ENCODE measurements at places on chromosomes 2 and 18. TPM values are rescaled to one million over a fixed set of nuclear protein-coding genes. Genes with fewer than 3 reads are reported as not detected.

GRCh38 chr2:118993392-118993752 lies 51.4 kb downstream of the MARCO start:
- no peak for DNase-seq

DNA sequence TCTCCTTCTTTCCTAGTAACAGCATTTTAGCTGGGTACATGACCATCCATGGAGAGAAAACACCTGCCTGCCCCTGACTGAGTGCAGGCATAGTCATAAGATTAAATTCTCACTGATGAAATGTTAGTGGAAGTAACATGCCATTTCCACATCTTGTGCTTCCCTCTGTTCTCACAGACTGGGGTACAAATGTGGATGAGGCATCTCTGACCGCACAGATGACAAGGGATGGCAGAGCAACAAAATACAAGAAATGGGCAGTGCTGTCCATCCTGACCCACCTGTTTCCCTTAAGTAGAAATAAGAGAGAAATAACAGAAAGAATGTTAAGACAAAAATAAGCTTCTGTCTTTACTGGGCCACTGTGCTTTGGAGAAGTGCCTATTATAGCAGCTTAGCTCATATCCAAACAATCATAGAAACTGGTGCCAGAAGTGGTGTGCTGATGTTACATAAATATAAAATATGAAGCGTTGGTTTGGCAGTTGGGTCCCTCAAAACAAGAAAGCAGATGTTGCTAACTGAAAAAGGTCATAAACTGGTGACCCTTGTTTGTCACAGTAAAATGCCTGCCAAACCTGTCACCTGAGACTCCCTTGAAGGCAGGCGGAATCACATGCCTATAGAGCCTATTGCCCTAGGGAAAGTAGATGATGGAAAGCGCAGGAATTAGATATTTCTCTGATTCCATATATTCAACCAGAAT lies 72.4 kb upstream of the CCDC150 start:
- peak; percentile 9 for DNase-seq

GRCh38 chr18:62242955-62243354 lies 55.9 kb downstream of the RELCH start:
- DNase-seq, result peak; percentile 1

GRCh38 chr18:3450012-3450798 lies at the start of gene TGIF1:
Gene TGIF1 (plus strand): TSS chr18:3450172. CDS start chr18:3450490, 318 bp downstream.
- peak; percentile 77 for DNase-seq

DNA sequence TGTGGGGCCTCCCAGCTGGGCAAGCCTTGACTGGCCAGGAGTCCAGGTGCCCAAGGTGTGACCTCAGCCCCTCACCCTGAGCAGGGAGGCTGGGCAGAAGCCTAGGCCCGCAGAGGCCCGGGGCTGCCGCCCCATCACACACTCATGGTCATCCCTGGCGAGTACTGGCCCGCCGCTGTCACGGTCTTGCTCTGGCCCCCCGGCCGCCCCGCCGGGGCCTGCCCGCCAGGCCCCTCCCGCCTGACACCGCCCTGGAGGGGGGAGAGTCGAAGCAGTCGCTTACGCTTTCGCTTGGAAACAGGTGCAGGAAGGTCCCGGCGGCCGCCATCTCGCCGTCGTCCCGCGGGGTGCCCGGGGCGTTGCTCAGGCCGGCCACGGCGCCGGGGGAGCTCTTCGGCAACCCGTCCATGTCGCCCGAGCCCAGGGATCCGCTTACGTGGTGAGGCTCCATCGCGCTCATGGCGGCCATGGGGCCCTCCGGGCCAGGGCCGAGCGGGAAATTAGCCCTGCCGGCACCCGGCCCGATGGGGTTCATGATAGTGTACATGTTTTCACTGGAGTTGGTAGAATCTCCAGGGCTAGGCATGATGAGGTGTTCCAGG lies 26.6 kb upstream of the ANKRD62 start:
- DNase-seq, result no peak

DNA sequence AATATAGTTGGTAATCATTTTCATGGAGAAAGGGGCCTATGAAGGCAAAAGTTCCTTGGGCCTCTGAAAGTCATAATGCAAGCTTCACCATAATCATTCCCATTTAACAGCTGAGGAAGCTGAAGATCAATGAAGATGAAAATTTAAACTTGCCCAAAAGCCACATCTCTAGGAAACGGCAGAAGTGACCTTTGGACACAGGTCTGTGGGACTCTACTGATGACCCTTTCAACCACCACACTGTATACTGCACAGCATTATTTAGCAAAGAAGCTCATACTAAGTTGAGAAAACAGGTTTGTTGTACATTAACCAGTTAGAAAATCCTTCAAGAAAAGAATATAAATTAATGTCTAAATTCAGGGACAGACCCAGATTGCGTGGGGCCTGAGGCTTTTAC lies 51.6 kb upstream of the ACTR3 start:
- DNase-seq, result no peak

DNA sequence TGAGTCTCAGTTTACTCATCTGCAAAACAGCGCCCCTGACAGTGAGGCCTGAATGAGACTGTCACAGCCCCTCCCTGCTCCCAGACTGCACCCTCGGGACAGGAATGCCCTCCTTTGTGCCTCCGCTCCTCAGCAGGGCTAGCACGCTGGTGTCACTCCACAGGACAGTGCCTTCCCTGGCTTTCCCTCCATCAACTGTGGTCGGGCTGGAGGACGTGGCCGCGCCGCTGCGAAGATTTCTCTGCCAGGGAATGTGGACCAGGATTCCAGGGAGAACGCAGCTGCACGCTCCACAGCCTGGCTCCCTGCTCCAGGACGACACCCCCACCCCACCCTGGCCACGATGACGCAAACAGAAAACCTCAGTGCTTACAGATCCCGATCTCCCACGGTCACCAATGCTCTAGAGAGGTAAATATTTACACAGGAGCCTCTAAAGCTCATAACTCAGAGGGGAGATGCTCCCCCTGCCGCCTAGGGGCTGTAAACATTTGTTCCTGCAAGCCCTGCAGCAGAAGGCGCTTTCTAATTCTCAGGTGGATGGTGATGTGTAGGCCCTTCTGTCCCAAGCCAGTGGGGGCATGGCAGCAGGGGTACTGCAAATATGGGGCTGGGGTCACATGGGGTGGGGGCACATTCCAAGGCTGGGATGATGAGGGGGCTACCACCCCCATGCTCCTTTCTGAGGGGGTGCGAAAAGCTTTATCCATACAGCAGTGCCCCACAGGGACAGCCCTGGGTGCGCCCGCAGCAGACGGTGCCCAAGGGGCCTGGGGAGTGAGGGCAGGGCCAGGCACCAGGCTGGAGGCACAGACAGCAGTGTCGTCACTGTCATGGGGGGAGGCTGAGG lies 12.4 kb downstream of the HS6ST1 start:
- DNase-seq, result peak; percentile 100

DNA sequence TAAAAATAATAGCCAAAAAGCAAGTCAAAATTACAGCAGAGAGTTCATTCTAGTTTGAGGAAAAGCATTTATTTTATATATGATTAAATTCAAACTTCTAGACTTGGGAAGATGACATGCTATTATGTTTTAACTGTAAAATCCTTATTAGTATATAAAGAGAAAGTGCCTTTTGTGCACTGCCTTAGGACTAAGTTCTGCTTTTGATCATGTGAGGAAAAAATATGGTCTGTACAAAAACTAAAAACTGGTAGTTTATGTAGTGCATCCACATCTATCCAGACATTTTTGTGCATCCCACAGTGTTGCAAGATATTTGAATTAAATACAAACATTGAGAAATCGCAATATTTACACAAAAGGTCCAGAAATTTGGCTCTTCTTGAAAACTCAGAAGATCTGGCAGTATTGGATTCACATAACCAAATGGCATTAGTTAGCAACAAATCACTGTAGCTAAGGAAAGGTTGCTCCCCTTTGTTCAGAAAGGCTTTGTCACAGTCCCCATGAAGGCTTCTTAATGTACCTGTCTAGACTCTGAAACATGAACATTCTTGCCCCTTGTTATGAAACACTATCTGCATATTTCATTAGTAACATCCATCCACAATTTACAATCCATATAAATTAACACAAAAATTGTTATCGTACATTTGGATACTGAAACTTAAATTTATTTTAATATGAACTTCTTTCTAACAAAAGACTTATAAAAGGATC lies 2.2 kb downstream of the MMADHC start:
- peak; percentile 38 for DNase-seq

GRCh38 chr18:31516437-31516836 lies 18.5 kb downstream of the DSG2 start:
- DNase-seq, result no peak

DNA sequence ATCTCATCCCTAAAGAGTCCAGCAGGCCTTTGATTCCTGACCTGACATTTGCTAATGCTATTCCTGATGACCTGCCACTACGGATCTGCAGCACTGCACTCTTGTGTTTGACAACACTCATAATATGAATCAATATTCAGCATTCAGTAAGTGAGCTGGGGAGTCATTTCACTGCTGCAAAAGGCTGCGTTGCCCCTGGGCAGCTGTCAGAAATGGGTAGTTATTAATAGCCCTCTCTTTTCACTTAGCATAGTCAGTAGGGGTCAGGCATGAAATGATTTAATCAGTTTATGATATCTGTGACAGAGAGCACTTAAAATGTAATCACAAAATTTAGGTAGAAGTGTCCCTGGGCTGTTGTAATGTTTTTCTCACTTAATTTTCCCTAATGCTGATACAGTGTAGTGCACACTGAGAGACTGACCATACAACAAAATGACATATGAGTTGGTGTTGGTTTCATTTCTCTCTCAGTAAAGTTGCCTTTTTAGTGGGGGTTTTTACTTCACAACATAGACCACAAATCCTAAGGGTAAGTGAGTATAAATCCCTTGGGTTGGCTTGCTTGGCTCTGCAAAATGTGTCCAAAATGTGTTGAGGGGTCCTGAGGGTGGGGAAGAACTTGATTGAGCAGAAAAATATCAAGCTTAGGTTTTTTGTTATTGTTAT lies 184.8 kb downstream of the CAMKMT start:
- no peak for DNase-seq

- peak; percentile 67 for DNase-seq
These were observed 25.0 kb downstream of the DCDC2C start for GRCh38 chr2:3728104-3729054.

DNA sequence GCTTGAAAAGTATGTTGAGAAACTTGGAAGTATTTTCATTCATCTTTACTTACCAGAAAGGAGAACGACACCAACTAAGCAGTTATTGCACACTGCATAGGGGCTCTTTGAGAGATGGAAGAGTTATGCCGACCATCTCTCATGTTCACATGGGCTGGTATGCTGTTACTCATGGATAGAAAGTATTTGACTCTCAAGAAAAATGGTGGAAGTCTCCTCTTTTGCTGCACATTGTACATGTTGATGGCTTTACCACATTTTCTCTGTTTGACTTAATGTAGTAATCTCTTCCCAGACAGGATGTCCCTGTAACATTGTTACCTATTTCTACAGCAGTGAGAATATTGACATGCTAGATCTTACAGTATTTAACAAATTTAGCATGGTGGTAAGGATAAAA lies 23.2 kb downstream of the CAB39 start:
- no peak for DNase-seq

DNA sequence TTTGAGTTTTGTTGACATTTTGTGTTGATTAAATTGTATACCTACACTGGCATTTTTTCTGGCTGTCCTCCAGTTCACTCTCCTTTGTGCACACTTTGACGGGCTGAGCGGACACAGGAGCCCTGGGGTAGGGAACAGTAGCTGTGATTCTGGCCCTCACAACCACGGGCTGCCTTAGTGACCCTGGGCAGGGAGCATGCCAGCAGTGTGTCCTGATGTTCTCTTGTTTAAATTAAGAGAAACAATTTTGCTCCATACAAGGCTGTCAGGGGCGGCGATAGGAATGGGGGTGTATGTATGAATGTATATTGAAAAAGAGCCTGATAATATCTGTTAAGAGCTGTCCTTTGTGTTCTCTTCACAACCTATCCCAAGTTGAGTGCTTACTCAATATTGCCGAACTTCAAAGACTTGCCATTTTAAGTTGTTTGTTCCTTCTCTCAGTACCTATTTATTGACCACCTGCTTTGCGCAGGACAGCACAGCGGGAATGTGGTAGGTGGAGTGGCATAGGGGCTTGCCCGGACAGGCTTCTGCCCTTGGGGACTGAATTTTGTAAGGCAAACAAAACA lies 103.7 kb upstream of the EML6 start:
- DNase-seq, result no peak

- no peak for DNase-seq
These were observed 421.9 kb downstream of the THSD7B start for GRCh38 chr2:137187216-137187615.

DNA sequence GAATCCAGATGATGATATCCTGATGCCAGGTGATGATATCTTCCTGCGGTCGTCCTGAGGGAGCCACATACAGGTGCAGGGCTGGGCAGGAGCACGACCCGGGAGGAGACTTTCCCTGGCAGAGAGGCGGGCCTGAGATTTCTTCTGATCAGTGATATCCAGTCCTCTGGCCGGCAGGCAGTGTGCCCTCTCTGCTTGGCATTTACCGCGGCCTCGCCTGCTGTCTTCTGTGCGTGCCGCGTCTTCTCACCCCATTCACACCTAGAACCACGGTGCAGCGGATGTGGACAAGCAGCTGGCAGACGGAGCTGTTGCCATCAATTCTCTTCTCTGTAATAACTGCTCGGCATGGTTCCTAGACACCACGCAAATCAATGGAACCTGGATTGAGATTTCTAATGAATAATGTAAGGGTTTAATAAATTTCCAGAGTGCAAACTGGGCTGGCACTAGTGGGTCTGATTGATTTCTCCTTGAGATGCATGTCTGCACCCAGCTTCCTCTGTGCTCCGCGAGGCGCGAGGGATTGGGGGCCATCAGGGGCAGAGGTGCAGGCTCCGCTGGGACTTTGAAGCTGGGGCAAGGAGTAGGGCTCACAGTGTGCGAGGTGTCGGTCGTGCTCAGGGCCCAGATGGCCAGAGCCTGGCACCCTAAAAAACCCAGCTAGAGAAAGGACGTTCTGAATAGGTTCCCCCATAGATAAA lies 208.9 kb upstream of the HDAC4 start:
- no peak for DNase-seq

DNA sequence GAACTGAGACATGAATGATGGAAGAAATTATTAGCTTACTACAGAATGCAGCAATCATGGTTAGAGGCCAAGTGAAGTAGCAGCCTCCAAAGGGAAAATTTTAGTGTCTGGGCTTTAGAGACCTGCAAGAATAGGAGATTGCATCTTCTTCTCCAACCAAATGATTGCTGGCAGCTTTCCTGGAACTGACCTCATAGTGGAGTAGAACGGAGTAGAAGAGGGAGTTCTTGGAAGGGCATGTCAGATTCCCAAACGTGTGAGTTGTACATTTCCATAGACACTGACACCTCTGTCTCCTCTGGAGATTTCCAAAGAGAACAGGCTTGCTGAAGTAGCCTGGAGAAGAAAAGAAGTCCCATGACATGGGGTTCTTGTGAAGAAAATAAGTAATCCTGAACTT lies 169.8 kb upstream of the ERBB4 start:
- DNase-seq, result peak; percentile 73

DNA sequence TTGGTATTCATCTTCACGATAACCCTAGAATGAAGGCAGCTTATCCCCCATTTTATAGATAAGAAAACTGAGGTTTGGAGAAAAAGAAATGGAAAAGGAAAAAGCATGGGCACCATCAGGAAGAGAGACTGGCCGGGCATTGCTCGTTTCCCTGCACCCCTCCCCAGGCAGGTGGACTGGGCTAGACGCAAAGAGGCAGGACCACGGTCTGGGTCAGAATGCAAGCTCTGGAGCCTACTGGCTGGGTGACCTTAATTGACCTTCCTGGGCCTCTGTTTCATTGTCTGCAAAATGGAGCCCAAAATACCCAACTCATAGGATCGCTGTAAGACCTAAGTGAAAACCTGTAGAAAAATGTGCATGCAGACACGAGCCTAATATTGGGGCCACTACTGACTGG lies 135.3 kb upstream of the GLI2 start:
- no peak for DNase-seq

- DNase-seq, result no peak
These were observed 59.3 kb upstream of the ANKRD44 start for GRCh38 chr2:197369933-197370320.

Gene HJURP
- polyA plus RNA-seq, result 26.5 TPM

Gene SIGLEC15
- polyA plus RNA-seq, result 2.2 TPM

Gene MAP3K19
- not detected for polyA plus RNA-seq

Gene UNC80
- polyA plus RNA-seq, result not detected
